ENCODE measurements at places on chromosomes 4 and X.

- no peak for DNase-seq
Measured at GRCh38 chr4:10267066-10267465, 150.5 kb upstream of the WDR1 start.

DNA sequence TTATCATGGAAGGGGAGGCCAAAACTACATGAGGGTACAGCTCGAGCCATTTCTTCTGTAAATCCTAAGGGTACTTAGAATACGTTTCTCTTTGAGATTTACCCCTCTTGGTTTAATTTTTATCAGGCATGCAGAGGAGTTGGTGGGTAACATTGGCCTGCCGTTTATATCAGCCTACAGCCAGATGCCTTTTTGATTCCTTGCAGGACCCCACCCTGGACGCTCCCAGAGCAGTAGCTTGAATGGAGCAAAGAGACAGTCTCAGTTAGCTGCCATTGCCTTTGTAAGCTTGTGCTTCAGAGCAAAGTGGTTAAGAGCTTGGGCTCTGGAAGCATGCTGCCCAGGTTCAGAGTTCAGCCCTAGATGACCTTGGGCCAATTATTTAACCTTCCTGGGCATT, 9.0 kb downstream of the DOCK11 start:
- DNase-seq = no peak

- peak; percentile 40 for DNase-seq
Measured at GRCh38 chr4:103018391-103019307, 856 bp downstream of the SLC9B1 start.

GRCh38 chr4:82223715-82224114, 150.1 kb downstream of the HNRNPD start:
- DNase-seq = no peak

- no peak for DNase-seq
Measured at GRCh38 chr4:153282023-153282422, 62.5 kb upstream of the MND1 start.

- no peak for DNase-seq
Measured at GRCh38 chr4:149344436-149344835, 471.2 kb downstream of the IQCM start.
